ENCODE measurements at places on chromosomes 11 and 22.

DNA sequence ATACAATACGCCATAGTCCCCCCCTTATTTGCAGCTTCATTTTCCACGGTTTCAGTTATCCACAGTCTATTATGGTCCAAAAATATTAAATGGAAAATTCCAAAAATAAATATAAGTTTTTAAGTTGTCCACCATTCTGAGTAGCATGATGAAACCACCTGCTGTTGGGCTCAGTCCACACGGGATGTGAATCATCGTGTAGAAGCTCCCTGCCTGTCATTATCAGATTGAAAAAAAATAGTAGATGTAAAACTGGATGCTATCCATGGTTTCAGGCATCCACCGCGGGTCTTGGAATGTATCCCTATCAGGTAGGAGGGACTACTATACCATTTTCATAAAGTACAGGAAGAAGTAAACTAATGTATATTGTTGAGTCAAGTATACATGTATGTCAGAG, 127.4 kb downstream of the TTC17 start:
- no peak for DNase-seq

DNA sequence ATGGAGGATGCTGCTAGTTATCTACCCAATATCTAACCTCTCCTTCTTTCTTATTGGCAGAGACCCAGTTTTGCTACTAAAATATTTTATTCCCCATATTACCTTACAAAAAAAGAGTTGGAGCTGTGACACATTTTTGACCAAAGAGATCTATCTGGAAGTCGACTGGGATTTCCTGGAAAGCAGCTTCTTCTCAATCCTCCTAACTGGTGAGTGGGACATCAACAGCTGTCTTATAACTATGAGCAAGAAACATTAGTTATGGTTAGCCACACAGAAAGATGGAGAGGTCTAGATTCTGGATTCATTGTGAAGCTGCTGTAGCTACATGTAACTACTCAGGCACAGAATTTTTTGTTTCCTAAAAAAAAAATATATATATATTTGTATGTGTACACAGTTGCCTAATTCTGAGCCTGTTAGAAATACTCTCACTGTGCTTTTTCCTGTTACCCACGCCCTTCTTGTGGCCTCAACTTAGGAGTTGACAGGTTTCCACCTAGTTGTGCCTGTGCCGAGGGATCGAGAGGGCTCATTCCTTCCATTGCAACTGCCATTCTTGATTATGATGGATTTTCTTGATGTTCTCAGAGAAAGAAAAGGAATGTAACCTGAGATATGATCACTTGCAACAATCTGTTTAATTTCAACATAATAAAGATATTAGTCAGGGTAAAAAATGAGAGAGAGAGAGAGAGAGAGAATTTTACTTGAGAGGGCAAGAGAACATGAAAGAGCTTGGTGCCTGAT, 142.0 kb downstream of the SLC17A6 start:
- DNase-seq = no peak

DNA sequence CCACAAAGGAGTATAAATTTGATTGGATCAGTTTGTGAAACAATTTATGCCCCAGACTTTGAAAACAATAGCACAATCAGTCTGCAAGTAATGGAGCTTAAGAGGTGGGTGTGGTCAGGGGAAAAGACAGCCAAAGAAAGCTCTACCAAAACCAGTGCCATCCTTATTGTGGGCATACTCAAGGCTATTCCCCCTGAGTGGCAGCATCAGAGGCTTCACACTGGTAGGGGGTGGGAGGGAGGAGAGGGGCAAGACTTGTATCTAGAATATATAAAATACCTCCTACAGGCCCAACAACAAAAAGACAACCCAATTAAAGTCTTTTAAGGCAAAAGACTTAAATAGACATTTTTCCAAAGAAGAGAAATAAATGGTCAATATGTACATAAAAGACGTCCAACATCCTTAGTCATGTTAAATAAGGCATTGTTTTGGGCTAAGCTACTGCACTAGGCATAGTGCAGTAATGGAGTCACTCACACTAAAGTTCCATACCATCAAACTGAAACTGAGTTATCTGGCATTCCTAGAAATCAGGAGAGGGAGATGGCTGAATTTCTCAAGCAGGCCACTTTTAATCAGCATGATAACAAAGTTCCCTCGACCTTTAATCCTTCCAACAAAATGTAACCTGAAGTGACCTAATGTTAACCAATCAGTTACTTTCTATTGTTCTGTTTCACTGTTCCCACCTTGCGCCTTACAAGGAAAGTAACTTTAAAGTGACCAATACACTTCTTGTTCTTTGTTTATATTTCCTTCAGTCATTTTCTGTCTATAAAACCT, 24.8 kb downstream of the NARS2 start:
- DNase-seq = no peak

GRCh38 chr11:9570313-9571025, 3.0 kb upstream of the WEE1 start:
- DNase-seq = no peak

DNA sequence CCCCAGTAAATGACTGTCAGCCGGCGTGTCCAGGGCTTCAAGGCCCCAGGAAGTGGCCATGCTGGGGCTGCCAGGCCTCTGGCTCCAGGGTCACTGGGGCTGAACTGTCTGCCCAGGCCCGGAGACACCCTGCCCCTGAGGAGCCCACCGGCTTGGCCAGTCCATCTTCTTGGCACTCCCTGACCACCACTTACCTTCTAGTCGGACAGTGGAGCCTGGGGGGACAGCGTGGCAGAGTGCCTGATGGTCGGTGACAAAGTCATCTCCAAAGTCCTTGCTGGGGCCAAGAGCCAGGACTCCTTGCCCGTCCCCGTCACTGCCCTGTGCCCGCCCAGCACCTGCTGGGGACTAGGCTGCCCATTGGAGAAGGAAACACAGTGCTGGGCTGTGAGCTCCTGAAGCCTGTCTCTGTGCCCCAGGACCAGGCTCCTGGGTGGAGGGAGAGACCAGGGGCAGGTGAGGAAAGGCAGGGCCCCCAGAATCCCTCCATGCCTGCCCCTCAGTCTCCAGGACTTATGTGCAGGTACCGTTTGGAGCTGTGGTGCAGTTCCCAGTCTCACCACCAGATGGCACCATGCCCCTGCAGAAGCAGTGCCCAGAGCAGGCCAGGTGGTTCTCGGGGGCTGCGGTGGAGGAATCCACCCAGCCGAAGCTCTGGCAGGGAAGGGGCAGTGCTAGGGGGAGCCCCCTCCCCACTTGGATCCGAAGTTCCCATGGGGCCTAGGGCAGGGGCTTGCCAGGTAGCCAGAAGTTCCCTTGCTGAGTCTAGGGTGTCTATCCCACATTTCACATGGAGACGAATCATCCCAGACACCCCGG, 6.0 kb upstream of the CCDC188 start:
- DNase-seq = peak; percentile 91
